ENCODE measurements at places on chromosomes 11 and 22. TPM values are rescaled to one million over a fixed set of nuclear protein-coding genes. Genes with fewer than 3 reads are reported as not detected.

OR52N1 gene
- total RNA-seq = not detected

SULT4A1 gene
- not detected for total RNA-seq

LAYN gene
- 0.42 TPM for total RNA-seq

PGAP2 gene
- 7.5 TPM for total RNA-seq

SLC37A2 gene
- total RNA-seq = 3.5 TPM

SAA4 gene
- not detected for total RNA-seq

SOX6 gene
- 0.10 TPM for total RNA-seq

UPB1 gene
- 3.6 TPM for total RNA-seq

Measured in mononuclear cell (primary cell).